ENCODE measurements at places on chromosomes 4 and X.

DNA sequence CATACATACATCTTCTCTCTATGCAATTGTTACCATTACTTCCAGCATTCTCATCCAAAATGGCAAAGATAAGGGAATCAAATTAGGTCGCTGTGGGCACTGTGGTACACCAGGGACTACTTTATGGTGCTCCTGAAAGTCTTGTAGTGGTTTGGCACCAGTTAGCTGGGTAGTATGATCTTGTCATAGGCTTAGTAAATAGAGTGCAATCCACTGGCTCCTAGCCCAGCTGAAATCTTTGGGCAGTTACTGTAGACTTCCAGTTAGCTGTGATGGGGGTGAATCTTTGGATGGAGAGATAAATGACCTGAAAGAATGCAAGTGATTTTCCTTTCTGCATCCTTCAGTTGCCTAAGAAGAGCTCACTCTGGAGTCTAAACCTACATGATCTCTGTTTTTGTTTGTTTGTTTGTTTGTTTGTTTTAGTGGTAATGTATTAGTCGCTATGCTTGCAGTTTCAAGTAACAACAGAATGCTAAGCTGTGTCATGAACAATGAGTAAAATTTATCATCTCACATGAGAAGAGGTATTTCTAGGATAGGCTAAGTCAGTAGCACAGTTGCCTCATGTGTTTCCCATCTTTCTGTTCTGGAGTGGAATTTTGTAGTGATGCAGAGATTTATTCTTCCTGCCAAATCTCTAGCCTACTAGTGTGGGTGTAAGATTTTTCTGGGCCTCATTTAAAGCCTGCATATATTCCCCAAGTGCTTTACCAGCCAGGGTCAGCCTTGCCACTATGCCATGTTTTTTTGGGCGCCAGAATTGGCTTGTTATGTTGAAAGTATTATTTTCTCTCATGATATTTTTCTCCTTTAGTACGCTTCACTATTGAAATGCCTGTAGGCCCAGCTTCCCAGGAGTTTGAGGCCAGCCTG is 24.2 kb downstream of the HERC3 start:
- DNase-seq = no peak

DNA sequence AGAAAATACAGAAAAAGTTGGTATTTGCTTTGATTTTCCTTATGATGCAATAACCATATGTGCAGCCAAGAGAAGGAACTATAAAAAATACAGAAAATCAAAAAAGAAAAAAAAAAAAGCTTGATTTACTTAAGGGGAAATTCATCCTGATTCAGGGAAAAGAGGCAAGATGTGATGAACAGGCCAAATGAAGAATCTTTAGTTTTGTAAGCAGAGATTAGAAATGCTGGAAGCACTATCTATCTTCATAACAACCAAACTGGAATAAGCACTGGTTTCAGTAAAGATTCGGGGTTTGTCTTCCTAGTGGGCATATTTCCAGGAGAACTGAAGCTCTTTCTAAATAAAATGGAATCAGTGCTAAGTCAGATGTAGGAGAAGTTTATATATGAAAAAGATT is 82.9 kb upstream of the KCNIP4 start:
- DNase-seq = no peak

- no peak for DNase-seq
These were observed at the start of gene SOWAHB for GRCh38 chr4:76897536-76898384. TSS of gene SOWAHB (minus strand) at chr4:76898144. CDS start at chr4:76897849, 295 bp downstream.

- no peak for DNase-seq
These were observed 1.1 kb downstream of the HCFC1 start for GRCh38 chrX:153970357-153971123.

- DNase-seq = no peak
These were observed 853.2 kb upstream of the INTU start for GRCh38 chr4:126779436-126780166.

- no peak for DNase-seq
These were observed 593 bp downstream of the SH3RF1 start for GRCh38 chr4:169269916-169270809.

- DNase-seq = no peak
These were observed 283.6 kb downstream of the CFAP299 start for GRCh38 chr4:80619070-80619674.

- no peak for DNase-seq
These were observed 34.9 kb downstream of the GYG2 start for GRCh38 chrX:2863646-2864045.

DNA sequence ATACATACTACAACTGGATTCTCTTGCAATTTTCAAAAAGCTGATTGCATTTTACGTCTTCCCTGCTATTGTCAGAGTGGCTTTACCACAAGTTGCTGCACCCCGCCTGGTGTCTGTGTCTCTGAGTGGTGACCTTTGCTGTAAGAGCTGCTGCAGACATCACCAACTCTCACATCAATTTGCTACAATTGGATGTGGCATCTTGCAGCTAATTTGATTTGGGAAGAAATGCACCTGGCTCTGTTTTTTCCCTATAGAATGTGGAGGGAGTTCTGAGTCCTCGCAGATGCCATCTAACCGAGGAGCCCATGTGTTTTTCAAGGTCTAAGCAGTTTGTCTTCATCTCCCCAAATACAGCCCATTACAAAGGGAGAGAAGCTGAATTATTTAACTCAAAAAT is 73.8 kb upstream of the PHOX2B start:
- no peak for DNase-seq

DNA sequence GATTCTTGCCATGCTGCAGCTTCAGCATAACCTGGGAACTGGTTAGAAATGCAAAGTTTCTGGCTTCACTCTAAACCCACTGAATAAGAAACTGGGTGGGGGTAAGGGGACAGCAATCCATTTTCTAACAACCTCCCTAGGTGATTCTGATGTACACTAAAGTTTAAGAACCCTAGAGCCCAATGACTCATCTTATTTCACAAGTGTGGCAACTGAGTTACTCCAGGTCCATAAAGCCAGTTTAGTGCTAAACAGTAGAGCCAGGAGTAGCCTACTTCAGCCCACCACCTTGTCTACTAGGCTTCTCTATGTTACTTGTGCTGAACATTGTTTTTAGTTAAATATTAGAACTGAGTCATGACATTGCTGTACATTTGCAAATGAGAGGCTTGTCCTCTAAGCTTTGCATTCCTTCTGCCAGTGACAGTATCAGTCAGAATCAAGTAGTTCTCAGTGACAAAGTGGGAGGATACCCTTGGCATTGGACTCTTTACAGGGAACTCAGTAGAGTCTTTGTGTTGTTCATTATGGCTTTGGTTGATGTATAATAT is 518.0 kb downstream of the RPA4 start:
- DNase-seq = no peak

DNA sequence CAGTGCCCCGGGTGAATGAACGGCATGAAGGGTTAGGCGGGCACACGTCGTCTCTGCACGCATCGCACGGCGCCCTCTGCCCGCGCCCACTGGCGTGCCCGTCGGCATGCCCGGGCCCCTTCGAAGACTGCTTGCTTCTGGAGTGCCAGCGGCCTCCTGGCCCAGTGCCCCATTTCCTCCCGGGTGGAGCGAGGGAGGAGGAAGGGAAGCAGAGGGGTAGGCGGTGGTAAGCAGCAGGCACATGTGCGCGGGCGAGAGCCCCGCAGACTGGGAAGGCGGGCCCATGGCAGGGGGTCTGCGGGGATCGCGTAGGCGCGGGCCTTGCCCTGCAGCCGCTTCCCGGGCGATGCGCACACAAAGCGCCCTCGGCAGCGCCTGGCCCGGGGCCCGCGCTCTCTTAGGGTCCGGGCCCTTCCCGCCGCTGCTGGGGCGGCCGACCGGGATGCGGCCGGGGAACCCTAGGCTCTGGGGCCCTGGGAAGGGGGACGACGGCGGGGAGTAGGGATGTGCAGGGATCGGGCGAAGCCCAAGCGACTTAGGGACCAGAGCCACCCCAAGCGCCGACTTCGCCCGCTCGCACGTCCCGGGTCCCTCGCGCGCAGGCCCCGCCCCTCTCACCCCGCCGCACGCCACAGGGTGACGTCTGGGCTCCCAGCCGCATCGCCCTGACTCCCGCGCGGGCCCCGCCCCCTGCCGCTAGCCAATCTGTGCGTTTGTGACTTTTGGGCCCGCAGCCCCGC is 866 bp upstream of the EMD start:
- no peak for DNase-seq

- no peak for DNase-seq
These were observed 59.0 kb upstream of the HELT start for GRCh38 chr4:184959309-184959708.

GRCh38 chrX:23511793-23512192 is 155.5 kb upstream of the PRDX4 start:
- no peak for DNase-seq

GRCh38 chrX:133085785-133086184 is 11.1 kb downstream of the USP26 start:
- DNase-seq = no peak

GRCh38 chrX:130343411-130343810 is 3.7 kb downstream of the SLC25A14 start:
- DNase-seq = no peak

DNA sequence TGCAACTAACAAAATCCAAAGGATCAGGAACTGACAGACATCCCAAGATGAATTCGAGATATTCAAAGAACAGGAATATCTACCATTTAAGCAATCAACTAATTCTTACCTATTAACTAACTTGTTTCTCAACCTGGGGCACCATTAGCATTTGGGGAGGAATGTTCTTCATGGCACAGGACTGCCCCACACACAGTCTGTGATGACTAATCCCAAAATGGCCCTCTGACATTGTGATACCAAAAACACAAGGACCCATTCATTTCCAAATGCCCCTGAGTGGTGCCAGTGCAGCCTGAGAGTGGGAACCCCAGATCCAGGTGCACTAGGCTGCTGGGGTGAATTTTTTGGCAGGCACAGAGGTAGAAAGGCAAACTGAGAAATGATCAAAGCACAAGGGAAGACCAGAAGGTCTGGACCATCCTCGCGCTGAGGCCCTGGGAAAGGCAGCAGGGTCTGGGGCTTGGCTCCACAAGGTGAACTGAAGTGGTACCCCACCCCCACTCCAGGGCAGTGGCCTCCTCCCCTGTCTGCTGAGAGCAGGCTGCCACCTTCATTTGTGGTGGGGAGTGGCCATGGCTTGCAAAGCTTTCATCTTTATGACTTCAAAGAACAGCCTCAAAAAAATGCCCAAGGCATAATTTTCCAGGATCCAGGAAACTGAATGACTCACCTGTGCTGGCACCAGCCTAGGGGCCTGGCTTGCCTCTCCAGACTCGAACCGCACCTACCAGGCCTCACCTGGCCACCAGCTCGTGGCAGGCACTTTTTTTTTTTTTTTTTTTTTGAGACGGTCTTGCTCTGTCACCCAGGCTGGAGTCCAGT is 122.4 kb downstream of the BCOR start:
- no peak for DNase-seq

DNA sequence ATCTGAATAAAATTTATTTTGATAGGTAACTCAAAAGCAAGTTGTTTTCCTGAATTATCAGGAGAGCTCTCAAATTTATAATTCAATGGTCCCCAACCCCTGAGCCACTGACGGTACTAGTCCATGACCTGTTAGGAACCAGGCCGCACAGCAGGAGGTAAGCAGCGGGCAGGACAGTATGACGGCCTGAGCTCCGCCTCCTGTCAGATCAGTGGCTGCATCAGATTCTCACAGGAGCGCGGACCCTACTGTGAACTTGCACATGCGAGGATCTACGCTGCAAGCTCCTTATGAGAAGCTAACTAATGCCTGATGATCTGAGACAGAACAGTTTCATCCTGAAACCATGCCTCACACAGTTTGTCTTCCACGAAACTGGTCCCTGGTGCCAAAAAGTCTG is 37.9 kb upstream of the SEC24B start:
- no peak for DNase-seq

DNA sequence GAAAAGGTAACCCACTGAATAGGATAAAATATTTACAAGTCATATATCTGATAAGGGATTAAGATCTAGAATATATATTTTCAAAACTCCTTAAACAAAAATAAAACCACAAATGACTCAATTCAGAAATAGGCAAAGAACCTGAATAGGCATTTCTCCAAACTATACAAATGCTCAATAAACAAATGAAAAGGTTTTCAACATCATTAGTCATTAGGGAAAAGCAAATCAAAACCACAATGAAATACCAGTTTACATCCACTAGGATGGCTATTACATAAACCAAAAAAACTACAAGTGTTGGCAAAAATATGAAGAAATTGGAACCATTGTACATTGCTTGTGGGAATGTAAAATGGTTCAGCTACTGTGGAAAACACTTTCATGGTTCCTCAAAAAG is 167.0 kb upstream of the GALNT7 start:
- DNase-seq = no peak

DNA sequence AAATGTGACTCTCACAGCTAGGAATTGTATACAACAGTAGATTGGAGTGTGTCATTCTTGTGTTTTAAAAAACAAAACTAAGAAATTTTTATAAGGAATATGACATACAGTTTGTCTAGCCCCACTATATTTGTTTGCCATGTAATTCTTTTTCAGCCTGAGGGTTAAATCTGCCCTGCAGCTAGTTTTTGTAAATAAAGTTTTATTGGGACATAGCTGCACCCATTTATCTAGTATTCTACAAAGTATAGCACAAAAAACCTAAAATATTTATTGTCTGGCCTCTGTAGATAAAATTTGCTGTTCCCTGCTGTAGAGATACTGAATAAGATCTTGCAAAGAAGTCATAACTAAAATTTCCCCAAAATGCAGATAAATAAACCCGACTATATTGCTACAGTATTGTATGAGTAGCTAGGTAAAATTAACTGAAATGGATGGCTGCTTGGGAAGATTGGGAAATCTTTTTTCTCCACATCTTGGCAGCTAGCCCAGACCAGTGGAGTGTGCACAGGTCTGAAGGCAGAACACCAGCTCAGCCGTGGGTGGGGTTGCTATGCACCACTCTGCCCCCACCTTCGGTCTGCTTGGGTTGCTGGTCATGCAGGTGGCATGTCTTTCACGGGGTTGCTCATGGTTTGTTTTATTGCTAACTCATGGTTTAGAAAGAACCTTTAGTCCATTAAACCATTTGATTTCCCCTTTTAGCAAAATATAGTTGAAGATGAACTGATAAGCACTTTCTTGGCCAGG is 127.9 kb downstream of the KLHL8 start:
- DNase-seq = no peak

DNA sequence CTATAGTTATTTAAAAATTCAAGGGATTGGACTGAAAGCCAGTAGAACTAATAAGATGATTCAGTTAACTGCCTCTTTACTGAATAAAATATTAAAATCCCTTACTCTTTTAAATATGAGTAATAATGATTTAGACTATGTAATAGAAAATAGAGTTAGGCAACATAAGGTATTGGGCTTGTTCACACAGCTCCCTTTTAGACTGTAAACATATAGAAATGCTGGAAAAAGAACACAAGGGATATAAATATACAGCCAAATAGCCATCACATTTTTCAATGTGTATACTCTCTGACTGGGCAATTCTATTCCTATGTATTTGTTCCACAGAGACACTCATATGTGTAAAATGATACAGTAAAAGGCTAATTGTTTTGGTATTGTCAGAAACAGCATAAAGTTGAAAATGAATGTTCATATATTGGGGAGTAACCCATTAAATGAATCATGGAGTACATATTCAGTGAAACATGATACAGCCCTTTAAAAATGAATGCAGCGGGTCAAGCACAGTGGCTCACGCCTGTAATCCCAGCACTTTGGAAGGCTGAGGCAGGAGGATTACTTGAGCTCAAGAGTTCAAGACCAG is 129.8 kb downstream of the TBC1D19 start:
- DNase-seq = no peak

- no peak for DNase-seq
These were observed 1.2 kb downstream of the P2RY10 start for GRCh38 chrX:78946178-78946931.

- no peak for DNase-seq
These were observed 357.4 kb downstream of the STIM2 start for GRCh38 chr4:27218013-27218412.

All from stimulated activated CD8-positive, alpha-beta memory T cell treated with anti-CD3 and anti-CD28 coated beads, Interleukin-7, amount 100 ng/mL, for 1 hour (primary cell).